ENCODE measurements at places on chromosomes 1 and 21.
A peak's percentile ranks its signal among the peaks of the same experiment; 100 is the strongest.

DNA sequence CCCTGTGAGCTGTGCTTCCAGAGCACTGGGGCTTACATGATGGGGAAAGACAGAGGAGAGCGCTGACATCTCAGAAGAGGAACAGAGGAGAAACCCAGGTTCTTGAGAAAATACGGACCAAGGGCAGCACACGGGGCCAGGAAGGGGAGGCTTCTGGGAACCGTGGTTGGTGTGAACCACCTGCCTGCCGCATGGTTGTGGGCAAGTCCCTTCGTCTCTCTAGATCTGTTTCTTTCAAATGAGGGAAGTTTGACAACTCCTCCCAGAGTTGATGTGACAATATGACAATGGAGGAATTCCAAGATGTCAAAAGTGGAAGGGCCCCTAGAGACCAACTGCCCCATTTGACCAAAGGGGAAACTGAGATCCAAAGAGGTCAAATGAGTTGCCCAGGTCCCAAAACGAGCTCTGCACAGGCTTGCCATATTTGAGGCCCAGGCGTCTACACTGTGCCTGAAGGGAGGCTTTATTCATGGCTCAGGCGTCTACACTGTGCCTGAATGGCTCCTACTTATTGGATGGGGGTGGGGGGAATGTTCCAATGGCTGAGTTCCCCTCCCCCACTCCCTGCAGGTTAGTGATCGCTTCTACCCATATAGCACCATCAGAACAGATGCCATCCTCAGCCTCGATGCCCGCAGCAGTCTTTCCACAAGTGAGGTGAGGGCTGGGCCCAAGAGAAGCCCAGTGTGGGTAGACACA, 11.2 kb downstream of the EXTL1 start:
- no peak for DNase-seq

GRCh38 chr1:241310451-241310850, 46.6 kb downstream of the RGS7 start:
- DNase-seq, result no peak

DNA sequence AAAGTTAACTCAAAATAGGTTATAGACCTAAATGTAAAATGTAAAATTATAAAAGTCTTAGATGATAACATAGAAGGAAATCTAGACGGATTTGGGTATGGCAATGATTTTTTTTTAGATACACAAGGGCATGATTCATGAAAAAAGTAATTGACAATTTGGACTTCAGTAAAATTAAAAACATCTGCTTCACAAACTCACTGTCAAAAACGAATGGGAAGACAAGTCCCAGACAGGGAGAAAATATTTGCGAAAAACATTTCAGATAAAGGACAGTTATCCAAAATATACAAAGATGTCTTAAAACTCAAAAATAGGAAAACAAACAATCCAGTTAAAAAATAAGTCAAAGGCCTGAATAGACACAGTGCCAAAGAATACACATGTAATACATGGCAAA, 9.7 kb upstream of the PTGS2 start:
- no peak for DNase-seq

- peak; percentile 57 for DNase-seq
Observed at GRCh38 chr1:94276988-94277434, 39.6 kb upstream of the ARHGAP29 start.

- DNase-seq, result no peak
Observed at GRCh38 chr1:207833381-207833780, 77.5 kb downstream of the CD34 start.

DNA sequence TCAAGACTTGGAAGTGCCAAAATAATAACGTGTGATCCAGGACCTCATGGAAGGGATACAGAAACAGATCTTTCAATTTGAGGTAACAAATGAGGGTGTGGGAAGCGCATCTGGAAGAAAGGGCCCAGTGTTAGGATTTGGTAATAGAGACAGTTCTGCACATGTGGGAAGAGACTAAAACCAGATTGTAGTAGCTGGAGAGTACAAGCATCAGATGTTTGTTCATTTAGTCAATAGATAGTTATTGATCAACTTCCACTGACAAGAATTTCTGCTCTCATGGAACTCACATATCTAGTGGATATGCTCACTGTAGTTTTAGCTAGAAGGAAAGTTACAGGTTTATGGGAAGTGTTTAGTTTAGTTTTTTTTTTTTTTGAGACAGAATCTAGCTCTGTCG, 153.6 kb downstream of the TLR5 start:
- no peak for DNase-seq

Measured in umbilical cord (tissue), 2 donors.